ENCODE measurements at places on chromosomes 2 and 18.

GRCh38 chr2:52976143-52976949 lies 791.3 kb upstream of the CHAC2 start:
- DNase-seq, result no peak

GRCh38 chr2:234137400-234138014 lies 87.0 kb downstream of the SPP2 start:
- DNase-seq, result no peak

GRCh38 chr18:67608615-67609273 lies 92.2 kb upstream of the DSEL start:
- no peak for DNase-seq

GRCh38 chr2:179842498-179843153 lies 18.8 kb downstream of the ZNF385B start:
- no peak for DNase-seq

DNA sequence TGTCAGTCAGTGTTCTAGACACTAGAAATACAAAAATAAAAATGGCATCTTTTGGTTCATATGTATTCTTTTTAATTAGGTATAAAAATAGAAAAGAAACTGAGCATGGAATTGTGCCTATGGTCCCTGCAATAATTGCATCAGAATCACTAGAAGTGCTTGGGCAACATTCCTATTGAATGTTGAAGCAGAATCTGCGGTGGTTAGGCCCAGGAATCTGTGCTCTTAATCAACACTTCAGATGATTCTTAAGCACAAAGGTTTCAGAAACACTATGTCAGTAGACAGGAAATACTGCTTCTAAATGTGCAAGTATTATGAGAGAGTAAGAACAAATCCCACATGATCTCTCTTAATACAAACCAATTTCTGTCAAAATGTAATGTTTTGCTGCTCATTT lies 20.3 kb upstream of the RBBP8 start:
- no peak for DNase-seq

Data from CD4-positive, alpha-beta T cell (primary cell).